Fibroblast of skin of right biceps (primary cell): ENCODE measurements at places on chromosomes 12 and 14.
A peak's percentile ranks its signal among the peaks of the same experiment; 100 is the strongest.

GRCh38 chr12:26299751-26300150 is 104.4 kb downstream of the SSPN start:
- no peak for DNase-seq

GRCh38 chr12:114826244-114826643 is 142.3 kb upstream of the TBX3 start:
- DNase-seq, result no peak

- DNase-seq, result no peak
Measured at GRCh38 chr14:54370323-54371198, 26.2 kb upstream of the CDKN3 start.

- peak; percentile 24 for DNase-seq
Measured at GRCh38 chr12:100908501-100908900, 113.9 kb downstream of the ANO4 start.

DNA sequence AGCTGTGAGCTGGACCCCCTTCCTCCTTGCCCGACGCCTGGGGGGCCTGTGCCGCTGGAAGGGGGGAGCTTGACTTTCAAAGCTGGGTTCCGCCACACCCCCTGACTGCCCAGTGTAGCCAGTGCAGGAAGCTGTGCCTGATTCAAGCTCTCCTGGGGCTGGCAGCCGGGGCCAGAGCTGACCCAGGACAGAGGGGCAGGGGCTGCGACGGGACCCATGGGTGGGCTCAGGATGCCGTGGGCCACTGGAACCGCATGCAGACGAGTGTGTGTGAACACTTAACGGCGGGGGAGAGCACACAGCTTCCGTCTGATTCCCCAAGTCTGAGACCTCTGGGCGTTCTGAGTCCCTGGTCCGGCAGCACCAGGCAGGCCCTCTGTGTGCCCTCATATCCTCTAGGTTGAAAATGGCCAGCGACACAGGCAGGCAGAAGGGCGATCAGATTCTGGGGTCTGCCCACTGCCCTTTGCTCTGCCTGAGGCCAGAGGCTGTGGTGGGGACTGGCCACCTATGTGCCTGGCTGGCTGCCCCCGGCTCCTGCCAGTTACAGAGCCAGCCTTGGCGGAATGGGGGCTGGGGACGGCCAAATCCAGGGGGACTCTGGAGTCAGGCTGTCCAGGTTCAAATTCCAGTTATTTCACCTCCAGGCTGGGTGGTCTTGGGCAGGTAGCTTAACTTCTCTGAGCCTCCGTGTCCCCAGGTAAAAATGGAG is 54.0 kb downstream of the CYP46A1 start:
- no peak for DNase-seq

- peak; percentile 83 for DNase-seq
Measured at GRCh38 chr12:4956054-4956453, 46.3 kb downstream of the KCNA1 start.

- no peak for DNase-seq
Measured at GRCh38 chr12:627863-628741, 35.1 kb downstream of the NINJ2 start.

GRCh38 chr12:13559318-13559978 is 362.9 kb downstream of the EMP1 start:
- DNase-seq, result no peak

DNA sequence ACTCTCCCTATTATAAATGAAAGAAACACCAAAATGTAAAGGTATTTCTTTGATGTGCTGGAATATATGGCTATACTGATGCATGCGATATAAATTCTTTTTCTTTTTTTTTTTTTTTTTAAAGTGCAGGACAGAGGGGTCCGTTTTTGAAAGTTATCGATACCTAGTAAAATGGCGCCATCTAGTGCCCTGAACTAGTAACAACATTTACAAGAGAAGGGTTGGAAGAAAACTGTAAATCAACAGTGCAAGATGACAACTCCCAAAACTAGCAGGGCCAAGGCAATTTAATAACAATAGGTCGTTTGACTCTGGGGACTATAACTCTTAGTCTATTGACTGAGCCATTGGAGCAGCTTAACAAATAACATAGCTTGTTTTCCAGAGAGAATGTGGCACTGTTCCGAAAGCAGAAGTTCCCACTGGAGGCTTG is 137.7 kb downstream of the SPTSSA start:
- DNase-seq, result peak; percentile 37

DNA sequence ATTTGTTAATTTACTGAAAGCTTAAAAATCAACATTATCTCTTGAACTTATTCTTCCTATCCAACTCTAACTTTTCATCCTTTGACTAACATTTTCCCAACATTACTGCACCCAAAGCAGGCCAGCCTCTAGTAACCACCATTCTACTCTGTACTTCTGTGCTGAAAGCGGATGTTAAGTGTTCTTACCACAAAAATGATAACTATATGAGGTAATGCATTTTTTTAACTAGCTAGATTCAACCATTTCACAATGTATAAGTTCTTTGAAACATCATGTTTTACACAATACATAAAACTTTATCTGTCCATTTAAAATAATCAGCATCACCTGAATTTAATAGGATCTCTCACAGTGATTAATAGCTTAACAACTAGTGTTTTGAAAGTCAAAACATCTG is 468.5 kb upstream of the MGAT4C start:
- DNase-seq, result peak; percentile 84

- no peak for DNase-seq
Measured at GRCh38 chr12:75838309-75838708, 193.3 kb downstream of the PHLDA1 start.

- DNase-seq, result no peak
Measured at GRCh38 chr12:1616233-1617066, 12.6 kb upstream of the WNT5B start.

DNA sequence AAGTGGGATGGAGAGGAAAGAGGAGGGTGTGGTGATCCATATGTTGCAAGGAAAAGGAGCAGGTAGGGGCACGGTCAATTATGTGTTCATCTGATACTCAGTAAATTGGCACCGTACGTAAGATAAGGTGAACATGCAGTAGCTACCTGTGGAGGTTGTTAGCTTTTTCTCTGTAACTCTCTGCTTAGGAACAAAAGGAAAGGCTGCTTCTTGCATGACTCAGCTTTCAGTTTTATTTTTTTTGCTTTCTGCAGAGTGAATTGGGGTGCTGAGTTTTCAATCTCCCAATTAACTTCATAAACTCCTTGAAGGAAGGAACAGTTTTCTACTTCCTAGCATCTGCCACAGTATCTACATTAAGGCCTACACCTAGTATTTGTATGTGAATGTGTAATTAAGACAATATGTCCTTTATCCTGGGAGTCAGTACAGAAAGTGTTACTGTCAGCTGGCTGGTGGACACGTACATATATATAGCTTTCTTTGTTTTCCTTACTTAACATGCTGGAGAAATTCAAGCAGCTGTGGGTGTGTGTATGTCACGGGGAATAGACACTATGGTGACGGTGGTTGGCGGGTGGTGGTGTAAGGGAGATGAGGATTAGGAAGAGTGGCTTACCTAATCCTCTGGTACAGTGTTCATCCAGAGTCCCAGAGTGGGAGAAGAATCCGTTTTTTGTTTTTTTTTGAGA is 40.1 kb upstream of the WNK1 start:
- DNase-seq, result no peak

DNA sequence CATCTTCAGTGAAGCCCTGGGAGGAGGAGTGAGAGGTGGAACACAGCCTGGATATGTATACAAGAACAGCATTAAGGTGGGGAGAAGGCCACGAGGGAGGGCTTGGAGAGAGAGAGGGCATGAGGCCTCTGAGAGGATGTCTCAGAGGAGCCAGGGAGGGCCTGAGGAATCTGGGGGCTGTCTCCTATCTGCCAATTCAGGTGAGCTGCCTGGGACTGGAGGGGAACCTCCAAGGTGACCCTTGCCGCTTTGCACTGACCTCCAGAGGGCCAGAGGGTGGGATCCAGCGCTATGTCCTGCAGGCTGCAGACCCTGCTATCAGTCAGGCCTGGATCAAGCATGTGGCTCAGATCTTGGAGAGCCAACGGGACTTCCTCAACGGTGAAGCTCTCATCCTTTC is 4.4 kb downstream of the ARHGEF25 start:
- DNase-seq, result no peak

DNA sequence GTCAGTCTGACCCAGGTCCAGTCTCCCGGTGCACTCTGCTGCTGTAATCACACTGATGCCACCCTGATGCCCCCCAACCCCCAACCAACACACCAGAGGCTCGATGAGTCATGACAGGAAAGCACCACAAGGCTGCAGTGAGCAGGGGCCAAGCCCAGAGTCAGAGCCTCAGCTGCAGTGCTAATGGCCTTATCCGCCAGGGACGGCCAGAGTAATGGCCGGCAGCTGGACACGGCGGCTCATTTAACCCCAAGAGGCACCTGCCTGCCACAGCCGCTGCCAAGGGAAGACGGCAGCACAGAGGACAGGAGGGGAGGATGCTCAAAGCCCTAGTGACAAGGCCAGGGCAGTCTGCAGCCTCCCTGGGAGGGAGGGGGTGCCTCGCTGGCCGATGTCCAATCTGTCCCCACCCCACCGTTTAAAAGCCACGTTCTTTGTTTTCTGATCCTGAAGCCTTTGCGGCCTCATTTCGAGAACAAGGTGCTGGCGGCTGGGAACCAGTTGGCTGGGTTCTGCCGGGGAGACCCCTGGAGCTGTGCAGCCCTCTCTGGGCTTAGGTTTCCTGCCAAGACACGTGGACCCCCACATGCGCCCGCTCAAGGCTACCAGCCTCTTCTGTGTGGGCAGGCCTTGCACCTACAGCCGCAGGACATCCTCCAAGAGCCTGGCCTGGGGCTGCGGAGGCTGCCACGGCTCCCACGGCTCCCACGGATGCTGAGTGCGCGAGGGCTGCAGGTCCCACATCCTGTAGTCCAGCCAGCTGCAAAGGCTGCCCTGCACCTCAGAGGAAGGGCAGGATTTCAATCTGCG is 13.1 kb downstream of the CCDC85C start:
- DNase-seq, result peak; percentile 60

DNA sequence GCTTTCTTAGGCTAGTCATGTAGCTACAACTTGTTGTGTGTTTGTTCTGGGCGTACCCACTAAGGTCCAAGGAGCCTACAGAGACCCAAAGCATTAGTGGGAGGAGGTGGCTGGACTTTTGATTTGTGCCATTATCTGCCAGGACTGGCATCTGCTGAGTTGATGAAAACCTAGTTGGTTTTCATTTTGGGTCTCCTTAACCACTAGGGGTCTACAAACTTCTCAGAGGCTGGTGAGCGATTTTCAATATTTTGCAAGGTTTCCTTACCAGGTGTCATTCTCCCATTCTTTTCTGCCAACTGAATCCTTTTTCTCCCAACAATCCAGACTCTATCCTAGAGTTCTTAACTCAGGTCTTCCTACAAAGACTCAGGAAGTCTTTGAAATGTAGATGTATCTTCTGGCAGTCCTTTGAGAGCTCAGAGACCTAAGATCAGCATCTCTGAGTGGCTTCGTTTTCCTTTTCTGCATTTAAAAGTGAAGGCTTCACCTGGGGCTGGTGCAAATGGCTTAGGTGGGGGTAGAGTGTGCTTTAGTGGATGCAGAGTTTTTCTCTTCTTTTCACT is 150.0 kb upstream of the RMST start:
- DNase-seq, result no peak

DNA sequence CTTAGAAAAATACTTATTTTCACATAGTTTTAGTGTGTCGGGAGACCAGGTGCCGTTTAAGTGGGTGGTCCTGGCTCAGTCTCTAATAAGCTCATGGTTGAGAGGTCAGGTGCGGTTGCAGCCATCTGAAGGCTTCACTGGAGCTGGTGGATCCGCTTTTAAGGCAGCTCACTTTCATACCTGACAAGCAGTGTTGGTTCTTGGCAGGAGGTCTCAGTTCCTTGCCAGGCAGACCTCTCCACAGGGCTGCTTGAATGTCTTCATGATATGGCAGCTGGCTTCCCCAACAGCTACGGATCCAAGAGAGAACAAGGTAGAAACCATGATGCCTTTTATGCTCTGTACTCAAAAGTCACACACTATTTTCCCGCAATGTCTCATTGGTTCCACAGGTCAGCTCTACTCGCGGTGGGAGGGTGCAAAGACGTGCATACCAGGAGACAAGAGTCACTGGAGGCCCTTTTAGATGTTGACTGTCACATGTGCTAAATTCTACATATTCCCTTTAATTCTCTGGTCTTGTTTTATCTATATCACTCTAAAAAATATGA is 8.0 kb upstream of the ZDHHC17 start:
- DNase-seq, result peak; percentile 21

DNA sequence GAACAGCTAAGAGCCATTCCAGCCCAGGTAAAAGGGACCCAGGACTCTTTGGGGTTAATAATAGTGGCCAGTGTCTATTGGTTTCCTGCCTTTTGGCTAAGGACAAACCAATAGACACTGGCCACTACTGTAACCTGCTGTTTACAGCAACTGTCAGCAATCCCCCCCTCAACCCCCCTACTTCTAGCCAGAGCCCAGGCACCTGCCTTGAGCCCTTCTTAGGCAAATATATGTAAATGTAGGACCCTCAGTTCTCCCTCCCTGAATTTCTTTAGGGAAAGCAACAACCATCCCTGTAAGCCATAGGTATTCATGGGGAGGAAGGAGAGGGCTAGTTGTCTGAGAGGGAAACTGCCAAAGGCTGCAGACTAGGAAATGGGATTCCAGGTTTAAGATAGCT is 22.3 kb downstream of the HOXC4 start:
- DNase-seq, result no peak

DNA sequence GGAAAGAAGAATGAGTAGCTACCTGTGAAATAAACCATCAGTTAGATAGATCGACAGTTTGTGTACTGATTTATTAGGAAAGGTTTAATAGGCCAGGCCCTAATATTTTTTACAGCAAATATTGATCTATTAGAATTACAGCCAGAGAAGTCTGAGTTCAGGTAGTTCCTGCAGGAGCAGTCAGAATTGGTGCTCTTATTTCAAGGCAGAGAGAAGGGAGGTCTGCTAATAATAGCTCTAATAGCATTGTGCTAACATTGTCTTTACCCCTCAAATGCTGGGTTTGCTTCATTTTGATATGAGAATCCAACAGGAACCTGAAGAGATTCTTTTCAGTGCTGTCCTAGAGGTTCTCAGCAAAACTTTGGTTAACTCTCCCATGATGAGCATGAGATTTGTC is 343.8 kb upstream of the NAV3 start:
- no peak for DNase-seq

DNA sequence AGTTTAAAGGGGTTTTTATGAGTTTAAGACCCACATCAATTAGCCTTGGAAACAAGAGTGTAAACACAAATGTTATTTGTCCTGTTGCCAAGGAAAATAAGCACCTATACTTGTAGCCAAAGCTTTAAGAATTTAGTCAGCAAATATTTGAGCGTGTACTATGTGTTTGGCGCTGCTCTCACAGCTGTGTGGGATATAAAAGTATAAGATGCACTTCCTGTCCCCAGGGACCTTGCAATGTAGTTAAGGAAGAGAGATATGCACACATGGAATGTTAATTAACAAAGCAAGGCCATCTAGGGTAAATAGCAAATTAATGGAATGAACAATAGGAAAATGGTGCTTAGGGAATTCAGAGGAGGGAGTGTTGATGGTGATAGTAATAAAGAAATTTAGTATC is 134.9 kb upstream of the SRRM4 start:
- no peak for DNase-seq
